Stimulated activated CD8-positive, alpha-beta memory T cell treated with anti-CD3 and anti-CD28 coated beads, Interleukin-4, amount 100 ng/mL, for 24 hours (primary cell): ENCODE measurements at places on chromosomes 3 and 15.

- no peak for DNase-seq
Observed at GRCh38 chr3:176351408-176351807, 845.9 kb downstream of the TBL1XR1 start.

DNA sequence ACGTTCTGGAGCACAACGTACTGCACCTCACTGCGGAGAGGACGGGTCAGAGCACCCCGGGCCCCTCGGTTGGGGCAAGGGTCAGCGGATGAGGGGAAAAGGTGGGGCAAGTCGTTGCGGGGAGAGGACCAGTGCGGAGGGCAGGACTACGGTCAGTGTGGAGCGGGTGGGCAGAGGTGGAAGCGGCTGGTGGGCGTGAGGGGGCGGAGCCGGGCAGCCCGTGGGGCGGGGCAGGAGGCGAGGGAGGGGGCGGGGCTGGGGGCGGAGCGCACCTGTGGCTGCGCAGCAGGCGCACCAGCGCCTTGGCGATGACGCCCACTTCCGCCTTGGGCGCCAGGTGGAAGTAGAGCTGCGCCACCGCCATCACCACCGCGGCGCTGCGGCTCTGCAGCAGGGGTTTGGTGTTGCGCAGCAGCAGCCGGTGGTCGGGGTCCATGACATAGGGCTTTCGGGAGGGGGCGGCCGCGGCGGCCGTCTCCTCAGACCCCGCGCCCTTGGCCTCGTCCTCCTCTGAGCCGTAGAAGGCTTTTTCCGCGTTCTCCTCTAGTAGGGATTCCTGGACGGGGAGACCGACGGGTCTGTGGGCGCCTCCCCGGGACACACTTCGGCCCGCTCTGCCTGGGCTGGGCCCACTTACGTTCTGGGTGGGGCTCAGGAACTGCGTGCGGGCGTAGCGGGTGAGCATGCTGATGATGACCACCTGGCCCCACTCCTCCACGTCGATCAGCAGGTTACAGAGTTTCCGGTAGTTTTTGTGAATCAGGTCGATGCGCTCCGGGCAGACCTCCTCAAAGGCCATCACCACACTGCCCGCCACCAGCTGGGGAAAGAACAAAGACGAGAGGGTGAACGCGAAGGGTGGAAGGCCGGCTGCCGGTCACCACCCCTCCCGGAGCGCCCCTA is 29.2 kb downstream of the AP3B2 start:
- DNase-seq: peak; percentile 54

- DNase-seq: no peak
Observed at GRCh38 chr3:33991673-33992072, 193.2 kb downstream of the PDCD6IP start.

DNA sequence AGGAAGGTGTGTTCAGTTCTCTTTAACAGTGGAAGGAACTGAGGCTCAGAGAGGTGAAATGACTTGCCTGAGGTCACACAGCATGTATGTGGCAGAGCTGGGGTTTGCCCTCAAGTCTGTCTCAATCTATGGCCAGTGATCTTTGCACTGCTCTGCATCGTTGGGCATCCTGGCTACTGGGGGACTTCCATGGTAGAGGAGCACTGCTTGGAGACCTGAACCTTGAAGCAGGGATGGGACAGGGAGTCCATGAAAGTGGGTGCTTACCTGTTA is 2.0 kb downstream of the CORO2B start:
- no peak for DNase-seq

- DNase-seq: no peak
Observed at GRCh38 chr15:64180235-64180824, 17.5 kb upstream of the PPIB start.

- no peak for DNase-seq
Observed at GRCh38 chr15:76993114-76993725, 1.7 kb upstream of the PSTPIP1 start.

- no peak for DNase-seq
Observed at GRCh38 chr15:73033611-73034010, 18.7 kb upstream of the NEO1 start.

DNA sequence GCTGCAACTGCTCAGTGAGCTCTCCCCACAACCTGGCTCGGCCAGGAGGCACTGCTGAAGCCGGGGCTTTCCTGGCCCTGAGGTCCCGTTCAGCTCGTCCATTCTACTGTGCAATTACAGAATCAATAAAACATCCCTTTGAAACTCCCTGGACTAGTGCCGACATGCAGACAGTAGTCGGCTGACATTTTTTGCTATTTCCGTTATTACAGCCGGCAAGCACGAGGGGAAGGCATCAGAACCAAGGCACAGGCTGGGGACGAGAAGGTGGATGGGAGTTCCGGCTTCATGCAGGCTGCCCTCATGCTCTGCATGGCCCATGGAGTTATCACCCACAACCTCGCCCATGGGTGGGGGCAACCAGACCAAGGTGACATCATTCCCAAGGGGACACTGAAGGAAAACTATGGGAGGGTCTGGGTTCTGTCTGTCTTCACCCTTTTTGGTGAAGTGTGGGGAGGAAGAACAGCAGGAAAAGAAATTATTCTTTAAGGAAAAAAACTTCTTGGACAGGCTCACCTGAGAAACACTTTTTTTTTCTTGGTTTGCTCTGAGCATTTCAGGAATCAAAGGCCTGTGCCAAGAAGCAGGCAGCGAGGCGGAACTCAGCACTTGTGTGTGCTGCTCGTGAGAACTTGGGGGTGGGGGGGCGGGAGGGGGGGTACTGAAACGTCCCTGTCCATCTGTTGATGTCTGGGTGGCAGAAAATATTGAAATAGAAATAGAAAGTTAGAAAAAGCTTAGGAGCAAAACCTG is 154.5 kb downstream of the FOXP1 start:
- no peak for DNase-seq

DNA sequence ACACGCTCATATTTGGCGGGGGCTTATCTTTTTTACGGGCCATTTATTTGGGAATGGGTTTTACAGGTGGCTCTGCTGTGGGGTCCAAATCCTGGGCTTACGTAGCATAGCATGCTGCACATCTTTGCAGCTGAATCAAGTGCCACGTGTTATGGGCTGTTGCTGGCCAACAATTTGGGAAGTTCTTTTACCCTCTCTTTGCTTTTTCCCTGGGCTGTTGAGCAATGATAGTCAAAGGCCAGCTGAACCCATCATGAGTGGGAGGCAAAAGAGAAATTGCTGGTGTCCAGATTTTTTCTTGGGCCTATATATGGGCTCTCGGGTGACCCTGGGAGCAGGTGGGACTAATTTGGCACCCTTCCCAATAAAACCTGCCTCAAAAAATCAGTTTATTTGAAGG is 209.3 kb upstream of the SATB1 start:
- DNase-seq: no peak

DNA sequence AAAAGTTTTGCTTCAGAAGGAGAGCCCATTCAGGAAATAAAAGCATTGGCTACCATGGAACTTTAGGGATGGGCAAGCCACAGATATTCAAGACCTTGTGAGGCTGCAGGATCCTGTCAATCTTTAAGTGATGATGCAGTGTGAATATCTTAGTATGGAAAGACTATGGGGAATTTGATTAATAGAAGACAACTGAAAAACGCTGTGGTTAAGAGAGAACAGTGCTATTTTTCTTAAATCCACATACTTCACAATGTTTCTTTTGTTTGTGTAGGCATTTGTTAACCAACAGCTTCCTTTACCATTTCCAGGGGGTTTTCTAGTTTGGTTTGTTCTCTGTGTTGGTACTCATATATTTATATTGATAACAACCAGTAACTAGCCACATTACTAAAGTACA is 90.3 kb downstream of the TMEM212 start:
- no peak for DNase-seq

GRCh38 chr15:100847194-100847593 is 32.4 kb upstream of the ALDH1A3 start:
- no peak for DNase-seq

DNA sequence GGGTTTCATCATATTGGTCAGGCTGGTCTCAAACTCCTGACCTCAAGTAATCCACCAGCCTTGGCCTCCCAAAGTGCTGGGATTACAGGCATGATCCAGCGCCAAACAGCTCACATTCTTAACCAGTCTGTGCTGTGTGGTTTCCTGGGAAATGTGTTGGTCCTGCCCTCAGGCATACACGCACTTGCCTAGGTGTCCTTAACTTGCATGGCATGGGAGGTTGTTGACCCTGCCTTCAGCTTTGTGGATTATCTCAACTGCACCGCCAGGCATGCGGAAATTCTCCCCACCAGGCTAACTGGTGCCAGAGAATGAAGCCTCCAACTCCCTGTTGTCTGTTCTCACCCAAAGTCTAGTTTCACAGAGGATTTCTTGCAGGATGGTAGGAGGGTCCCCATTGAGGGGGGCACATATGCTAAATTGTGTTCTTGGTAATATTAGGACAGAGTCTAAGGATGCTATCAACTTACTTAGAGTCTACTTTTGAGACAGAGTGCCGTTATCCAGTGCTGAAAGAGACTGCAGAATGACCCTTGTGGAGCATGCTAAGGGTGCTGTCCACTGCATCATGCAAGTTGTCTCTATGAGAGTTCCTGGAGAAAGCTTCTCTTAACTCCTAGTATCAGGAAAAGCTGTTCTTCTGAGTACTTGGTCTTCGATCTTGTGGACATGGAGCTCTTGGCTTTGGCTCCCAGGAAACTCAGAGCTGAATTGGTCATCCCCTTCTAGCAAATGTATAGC is 61.6 kb upstream of the EIF1B start:
- no peak for DNase-seq

- DNase-seq: no peak
Observed at GRCh38 chr3:51683566-51683965, 12.5 kb downstream of the TEX264 start.

- DNase-seq: no peak
Observed at GRCh38 chr3:62602129-62602770, 228.9 kb upstream of the FEZF2 start.

GRCh38 chr3:5616873-5617272 is 429.4 kb downstream of the EDEM1 start:
- no peak for DNase-seq

DNA sequence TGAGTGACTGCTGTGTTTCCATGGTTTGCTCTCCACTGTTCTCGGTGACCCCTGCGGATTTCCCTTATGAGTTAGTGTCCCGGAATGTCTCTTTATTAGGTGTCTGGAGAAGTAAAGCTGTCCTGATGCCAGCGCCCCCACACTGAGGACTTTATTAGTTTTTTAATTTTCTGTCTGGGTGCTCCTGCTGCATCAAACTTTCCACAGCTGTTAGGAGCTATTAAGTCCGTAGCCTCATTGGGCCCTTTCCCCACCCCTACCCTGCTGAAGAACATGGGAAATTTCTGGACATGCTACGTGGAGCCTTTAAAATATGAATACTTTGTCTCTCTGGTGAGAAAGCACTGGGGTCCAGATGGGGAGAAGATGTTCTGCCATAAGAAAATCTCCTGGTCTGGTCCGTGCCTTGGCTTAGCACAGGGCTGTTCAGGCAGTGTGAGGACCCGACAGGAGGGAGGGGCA is 161.7 kb upstream of the HES1 start:
- DNase-seq: no peak

DNA sequence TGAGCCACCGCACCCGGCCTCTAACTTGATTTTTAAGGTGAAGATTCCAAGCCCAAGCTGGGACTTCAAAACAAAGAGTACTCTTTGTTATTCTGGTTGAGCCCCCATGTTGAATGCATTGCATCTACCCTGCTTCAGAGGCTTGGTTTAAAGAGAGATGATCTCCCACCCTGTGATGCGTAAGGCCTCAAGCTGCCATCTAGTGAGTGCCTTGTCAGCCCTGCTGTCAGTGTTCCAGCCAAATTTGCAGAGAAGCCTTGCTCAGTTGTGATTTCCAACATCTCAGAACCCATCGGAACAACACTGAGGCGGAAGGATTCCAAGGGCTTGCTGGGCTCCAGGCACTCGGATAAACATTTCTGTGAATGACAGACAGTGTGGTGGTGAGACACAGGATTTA is 210.7 kb upstream of the RGMA start:
- DNase-seq: no peak

- no peak for DNase-seq
Observed at GRCh38 chr3:72042397-72043203, 257.7 kb upstream of the PROK2 start.

- DNase-seq: no peak
Observed at GRCh38 chr3:184848934-184849333, 37.0 kb downstream of the VPS8 start.

GRCh38 chr15:83422081-83422480 is 25.1 kb upstream of the SH3GL3 start:
- no peak for DNase-seq

- no peak for DNase-seq
Observed at GRCh38 chr3:115423170-115423569, 200.1 kb upstream of the GAP43 start.

DNA sequence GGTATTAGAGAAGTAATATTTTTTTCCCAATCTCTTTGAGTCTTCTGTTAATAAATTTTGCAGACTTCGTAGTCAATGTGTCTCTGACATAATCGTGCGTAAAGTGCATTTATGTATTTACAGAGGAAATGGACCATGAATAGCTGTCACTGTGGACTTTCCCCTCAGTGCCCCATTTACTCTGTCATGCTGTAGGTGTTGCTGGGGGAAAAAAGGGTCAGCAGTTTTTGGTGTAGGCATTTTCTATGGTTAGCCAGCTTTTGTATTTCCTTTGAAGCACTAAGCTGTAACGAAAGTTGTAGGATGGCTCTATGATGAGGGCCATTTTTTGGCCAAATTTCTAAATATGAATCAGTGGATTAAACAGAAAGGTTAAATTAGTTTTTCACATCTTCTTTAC is 598.4 kb downstream of the FGF12 start:
- DNase-seq: no peak

- peak; percentile 31 for DNase-seq
Observed at GRCh38 chr3:183158551-183159006, 4.0 kb downstream of the LAMP3 start.

DNA sequence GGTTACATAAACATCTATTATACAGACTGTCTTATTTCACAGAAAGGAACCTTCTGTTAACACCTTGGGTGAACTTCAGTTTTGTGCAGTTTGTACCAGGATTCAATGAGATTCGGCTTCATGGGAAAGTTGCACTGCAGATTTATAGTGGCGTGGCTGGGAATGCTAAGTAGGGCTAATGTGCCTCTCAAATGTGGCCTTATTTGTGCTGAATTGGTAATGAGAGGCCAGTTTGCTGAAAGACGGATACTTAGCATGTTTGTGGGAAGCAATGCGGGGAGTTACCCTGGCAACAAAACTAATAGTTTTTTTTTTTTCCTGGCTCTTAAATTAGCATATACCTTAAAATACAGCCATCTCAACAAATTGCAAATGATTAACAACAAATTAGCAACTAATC is 28.6 kb upstream of the CEMIP start:
- no peak for DNase-seq

- no peak for DNase-seq
Observed at GRCh38 chr15:39643727-39644126, 62.8 kb downstream of the THBS1 start.

DNA sequence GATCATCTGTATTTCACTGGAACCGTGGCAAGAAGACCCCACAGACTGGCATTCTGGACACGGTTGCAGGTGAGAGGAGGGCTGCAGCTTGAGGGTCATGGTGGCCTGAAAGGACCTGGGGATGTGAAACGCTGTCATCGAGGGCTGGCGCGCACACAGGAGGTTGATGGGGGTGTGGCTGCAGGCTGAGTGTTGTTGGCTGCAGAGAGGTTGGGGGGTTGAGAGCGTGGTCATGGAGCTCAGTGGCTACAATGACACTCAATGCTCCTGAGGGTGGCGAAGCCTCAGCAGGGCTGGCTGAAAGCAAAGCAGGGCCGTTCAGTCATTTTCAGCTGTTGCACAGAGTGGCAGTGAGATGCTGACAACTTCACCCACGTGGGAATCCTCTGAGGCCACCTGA is 21.0 kb downstream of the CPN2 start:
- no peak for DNase-seq

GRCh38 chr3:134860141-134860540 is 65.1 kb downstream of the EPHB1 start:
- no peak for DNase-seq

- DNase-seq: no peak
Observed at GRCh38 chr15:39573844-39574243, 7.0 kb upstream of the THBS1 start.

- no peak for DNase-seq
Observed at GRCh38 chr15:39998511-39999077, 40.4 kb downstream of the SRP14 start.
